ENCODE measurements at places on chromosomes 11 and 22. TPM values are rescaled to one million over a fixed set of nuclear protein-coding genes. Genes with fewer than 3 reads are reported as not detected.

DNA sequence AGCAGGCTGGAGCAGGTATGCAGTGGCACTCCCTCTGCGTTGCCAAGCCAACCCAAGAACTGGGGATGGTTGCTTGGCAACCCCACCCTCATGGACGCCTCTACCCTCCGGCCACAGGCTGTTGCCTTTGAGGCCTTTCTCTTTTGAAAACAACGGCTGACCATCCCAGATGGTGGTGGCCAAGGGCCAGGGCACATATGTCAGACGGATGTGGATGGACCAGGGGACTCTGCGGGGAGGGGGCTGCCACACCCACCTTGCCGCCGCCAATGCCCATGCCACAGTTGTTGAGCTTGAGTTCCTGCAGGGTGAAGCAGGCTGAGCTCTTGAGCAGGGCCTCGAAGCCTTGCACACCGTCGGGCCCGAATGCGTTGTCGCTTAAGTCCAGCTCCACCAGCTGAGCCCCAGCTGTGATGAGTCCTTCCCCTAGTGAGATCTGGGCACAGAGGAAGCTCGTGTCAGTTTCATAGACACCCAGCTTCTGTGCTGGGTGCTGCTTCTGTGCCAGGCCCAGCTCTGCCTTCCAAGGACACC is 21.5 kb downstream of the RANGAP1 start:
- no peak for DNase-seq

- no peak for DNase-seq
Measured at GRCh38 chr11:82458761-82459160, 274.9 kb downstream of the FAM181B start.

DNA sequence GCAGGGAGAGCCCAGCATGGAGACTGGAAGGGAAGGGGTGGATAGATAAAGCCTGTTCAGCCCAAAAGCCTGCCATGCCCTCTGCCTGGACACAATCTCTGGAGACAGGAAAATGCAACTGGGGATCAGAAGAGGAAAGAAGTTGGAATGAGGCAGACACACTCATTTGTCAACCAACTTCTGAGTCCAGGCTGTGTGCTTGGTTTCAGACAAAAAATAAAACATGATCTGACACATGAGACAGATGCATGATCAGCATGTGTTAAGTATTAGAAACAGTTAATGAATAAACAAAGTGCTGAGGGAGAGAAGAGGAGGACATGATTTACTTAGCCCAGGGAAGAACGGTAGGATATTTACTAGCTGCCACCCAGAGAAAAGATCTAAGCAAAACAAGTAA is 839 bp downstream of the LRRN4CL start:
- DNase-seq: no peak

GRCh38 chr11:67670316-67671210 is 3.9 kb downstream of the ALDH3B2 start:
- no peak for DNase-seq

- peak; percentile 43 for DNase-seq
Measured at GRCh38 chr11:134939905-134940304, 527.9 kb upstream of the B3GAT1 start.

DNA sequence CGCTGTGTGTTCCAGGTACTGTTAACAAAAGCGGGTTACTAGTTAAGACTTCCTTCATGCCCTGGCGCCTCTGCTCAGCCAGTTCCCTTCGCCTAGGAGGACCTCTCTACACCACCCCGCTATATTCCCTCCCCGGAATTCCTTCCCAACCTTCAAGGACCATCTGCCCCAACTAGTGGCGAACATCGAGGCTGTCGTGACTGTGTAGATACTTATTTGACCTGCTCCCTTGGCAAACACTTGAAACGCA is 450 bp upstream of the BCL2L13 start:
- no peak for DNase-seq

DNA sequence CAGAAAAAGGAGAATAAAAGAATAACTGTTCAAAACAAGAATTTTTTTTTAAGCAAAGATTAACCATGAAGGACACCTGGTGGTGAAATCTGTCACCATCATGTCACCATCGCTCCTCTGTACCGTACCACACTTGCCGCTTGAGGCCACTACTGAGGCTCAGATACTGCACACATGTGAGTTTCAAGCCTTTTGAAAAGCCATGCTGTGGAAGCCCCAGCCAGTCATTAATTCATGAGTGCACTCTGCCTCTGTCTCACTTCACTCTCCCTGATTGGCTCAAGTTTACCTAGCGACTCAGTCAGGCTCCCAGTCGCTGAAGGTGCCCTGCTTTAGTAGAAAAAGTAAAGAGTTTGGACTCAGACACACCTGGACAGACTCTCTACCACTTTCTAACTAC is 6.6 kb upstream of the MS4A12 start:
- DNase-seq: peak; percentile 8

DNA sequence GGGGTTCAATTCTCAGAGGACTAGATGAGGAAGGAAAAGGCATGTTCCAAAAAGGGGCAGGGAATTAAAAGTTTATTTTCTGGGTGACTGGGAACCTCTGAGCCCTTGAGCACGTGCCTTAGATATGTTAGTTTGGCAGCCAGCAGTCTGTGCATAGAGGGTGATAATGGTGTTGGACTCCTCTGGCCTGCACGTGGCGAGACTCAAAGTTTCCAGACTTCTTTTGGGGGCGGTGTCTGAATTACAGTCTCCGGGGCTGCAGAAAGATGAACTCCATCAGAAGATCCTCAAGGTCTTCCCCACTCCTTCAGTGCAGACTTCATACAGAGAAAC is 861 bp upstream of the ZNRF3 start:
- DNase-seq: peak; percentile 90

- DNase-seq: peak; percentile 60
Measured at GRCh38 chr22:19855504-19856409, 1.1 kb upstream of the GNB1L start.

DNA sequence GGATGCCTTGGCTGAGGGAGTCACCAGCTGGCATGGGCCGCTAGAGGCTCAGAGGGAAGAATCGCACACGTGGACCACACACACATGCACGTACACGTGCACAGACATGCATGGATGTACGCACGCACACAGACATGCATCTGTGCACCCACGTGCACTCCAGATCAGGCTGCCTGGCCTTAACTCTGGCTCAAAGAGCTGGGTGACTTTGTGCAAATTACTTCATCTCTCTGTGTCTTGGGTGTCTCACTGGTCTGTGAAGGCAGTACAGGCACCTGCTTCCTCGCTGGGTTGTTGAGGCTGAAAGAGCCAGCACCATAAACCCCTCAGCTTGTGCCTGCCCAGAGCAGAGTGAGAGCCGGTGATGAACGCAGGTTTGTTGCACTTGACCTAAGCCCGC is 28.7 kb downstream of the TMPRSS6 start:
- DNase-seq: no peak

- DNase-seq: no peak
Measured at GRCh38 chr22:49561976-49562375, 265.7 kb downstream of the BRD1 start.

DNA sequence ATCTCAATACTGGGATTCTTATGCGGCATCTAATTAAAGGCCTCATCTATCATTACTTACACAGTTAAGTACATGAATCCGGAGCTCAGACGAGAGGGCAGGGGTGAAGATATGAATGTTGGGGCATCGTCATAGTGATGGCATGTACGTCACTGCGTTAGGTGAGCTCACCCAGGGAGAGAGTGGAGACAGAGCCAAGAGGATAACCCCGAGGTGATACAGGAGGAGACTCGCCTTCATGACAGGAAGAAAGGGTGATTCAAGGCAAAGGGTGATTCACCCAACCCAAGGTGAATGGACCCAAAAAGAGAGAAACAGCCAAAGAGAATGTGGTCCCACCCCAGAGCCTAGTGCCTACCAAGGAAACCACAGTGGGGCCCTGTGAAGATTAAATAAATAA is 132.9 kb upstream of the BLID start:
- no peak for DNase-seq

BLID gene
- polyA plus RNA-seq: not detected

SERGEF gene
- 10.5 TPM for polyA plus RNA-seq

TRIM29 gene
- polyA plus RNA-seq: 0.69 TPM

IGLL5 gene
- polyA plus RNA-seq: 0.41 TPM

DEPDC7 gene
- 14.7 TPM for polyA plus RNA-seq

KCNK7 gene
- polyA plus RNA-seq: 1.3 TPM

WT1 gene
- not detected for polyA plus RNA-seq

APOA4 gene
- 0.57 TPM for polyA plus RNA-seq

PHRF1 gene
- polyA plus RNA-seq: 21.7 TPM

SESN3 gene
- 60.8 TPM for polyA plus RNA-seq

DEFB108B gene
- polyA plus RNA-seq: not detected

ATP5MG gene
- polyA plus RNA-seq: 425 TPM

MMP8 gene
- polyA plus RNA-seq: 0.07 TPM

Measured in muscle of leg (tissue), 16 donors.